Cerebellar nuclear complex (tissue), 1 donor: ENCODE measurements at places on chromosomes 16 and 17.

DNA sequence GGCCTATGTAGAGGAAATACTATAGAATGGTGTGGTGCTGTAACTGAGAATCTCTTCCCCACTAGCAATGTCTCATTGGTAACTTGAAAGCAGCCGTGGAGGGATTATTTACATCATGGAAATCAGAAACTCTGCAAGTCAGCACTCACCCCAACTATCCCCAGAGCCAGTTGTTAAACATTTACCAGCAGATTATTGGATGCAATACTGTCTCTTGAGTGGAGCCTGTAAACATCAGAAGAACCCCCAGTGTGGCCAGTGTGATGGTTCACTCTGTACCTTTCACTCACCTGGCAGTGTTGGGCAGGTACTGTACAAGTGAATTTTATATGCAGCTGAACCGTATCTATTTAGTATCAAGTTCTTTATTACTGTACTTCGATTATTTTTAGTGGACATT, 299.8 kb upstream of the SALL1 start:
- DNase-seq, result no peak

GRCh38 chr17:50221266-50221863, 19.9 kb upstream of the COL1A1 start:
- no peak for DNase-seq

DNA sequence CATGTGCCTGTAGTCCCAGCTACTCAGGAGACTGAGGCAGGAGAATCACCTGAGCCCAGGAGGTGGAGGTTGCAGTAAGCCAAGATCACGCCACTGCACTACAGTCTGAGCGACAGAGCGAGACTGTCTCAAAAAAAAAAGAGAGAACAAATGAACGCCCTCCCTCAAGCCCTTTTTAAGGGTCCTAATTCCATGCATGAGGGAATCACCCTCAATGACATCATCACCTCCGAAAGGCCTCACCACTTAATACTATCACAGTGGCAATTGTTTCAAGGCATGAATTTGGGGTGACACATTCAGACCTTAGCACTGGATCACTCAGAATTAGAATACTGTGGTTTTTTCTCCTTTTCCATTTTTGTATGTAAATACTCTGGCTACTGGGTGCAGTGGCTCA, 57.8 kb downstream of the CHD9NB start:
- no peak for DNase-seq

DNA sequence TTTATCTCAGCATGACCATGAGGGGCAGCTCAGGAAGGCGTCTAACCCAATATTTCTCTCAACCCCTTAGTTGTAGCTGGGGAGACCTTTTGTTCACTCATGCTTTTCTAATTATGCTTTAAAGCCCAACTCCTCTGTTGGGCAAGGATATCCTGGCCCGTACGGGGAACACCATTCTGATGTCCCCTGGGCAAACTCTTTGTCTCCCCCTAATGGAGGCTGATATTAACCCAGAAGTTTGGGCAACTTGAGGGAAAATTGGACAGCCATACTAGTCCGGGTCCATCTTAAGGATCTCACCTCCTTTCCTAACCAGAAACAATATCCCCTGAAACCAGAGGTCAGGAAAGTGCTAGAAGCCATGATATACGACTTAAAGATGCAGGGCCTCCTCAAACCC, 143.7 kb upstream of the COX10 start:
- no peak for DNase-seq

- no peak for DNase-seq
These were observed 41.5 kb downstream of the GLG1 start for GRCh38 chr16:74565378-74565777.
